ENCODE measurements at places on chromosomes 5 and 9.

DNA sequence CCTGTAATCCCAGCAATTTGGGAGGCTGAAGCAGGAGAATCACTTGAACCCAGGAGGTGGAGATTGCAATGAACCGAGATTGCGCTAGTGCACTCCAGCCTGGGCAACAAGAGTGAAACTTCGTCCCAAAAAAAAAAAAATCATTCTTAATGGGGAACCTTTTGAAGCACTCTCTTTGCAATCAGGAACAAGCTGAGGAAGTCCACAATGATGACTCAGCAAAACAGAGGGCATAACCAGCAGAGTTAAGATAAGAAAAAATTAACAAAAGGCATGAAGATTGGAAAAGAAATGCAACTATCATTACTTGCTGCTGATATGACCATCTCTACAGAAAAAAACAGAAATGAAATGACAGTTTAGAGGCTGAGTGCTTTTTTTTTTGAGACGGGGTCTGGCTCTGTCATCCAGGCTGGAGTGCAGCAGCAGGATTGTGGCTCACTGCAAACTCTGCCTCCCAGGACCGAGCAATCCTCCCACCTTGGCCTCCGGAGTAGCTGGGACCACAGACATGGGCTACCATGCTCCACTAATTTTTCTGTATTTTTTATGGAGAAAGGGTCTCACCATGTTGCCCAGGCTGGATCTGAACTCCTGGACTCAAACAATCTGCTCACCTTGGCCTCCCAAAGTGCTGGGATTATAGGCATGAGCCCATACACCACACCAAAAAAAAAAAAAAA is 88.0 kb downstream of the FNBP1 start:
- DNase-seq = peak; percentile 85

DNA sequence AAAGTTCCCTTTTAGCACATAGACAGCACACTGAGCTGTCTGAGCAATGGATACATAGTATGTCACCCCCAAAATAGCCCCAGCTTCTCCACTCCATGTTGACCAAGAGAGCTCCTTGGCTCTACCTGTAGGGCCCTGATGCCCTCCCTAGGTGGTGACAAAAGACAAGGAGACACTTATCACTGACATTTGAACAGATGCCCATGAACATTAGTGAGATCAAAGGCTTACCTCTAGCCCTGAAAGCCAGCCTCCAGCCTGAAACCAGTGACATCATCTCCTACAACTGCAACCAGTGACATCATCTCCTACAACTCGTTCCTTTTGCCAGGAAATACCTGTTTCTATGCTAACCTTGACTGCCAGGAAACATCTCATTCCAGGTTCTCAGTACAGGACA is 122.7 kb downstream of the FSTL4 start:
- no peak for DNase-seq

- DNase-seq = no peak
Measured at GRCh38 chr9:137023157-137023556, 4.9 kb downstream of the ABCA2 start.

GRCh38 chr9:34612788-34613390 is 992 bp upstream of the RPP25L start:
- DNase-seq = no peak

DNA sequence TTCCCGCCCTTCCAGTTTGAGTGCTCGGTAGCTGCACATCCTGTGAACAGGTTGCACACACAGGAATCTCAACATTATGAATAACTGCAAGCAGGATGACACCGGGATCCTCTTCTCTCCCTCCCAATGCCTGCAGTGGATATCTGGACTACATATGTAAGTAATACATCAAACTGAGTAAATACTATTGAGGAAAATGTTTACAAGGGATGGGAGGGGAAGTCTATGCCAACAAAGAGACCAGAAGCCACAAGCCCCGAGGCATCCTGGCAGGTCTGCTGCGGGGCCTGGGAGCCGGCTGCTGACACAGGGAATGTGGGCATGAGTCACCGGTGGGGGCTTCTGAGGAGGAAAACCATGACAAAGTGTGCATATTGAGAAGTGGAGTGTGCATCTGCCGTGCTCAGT is 8.6 kb upstream of the ANKRD33B start:
- no peak for DNase-seq

DNA sequence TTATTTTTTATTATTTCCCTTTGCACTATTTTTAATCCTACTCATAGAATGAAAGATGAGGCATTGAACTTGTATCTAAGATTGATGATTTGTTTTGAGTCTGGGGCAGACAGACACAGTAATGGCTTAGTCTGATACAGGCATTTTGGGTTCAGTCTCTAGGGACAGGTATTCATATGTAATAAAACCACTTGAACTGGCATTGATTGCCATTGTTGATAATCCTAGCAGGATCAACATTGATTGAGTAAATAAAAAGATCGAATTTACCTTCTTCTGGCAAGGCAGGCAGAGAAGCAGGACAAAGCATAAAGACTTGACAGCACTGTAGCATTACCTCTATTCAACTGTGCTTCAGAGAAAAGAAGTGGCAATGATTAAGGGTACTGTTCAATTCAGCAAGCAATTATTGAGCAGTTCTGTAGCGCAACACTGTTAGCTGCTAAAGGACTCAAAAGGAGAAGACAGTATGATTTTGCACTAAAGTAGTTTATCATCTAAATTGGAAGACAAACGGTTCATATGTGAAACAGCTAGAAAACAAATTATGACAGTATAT is 144.4 kb downstream of the COMMD10 start:
- no peak for DNase-seq

DNA sequence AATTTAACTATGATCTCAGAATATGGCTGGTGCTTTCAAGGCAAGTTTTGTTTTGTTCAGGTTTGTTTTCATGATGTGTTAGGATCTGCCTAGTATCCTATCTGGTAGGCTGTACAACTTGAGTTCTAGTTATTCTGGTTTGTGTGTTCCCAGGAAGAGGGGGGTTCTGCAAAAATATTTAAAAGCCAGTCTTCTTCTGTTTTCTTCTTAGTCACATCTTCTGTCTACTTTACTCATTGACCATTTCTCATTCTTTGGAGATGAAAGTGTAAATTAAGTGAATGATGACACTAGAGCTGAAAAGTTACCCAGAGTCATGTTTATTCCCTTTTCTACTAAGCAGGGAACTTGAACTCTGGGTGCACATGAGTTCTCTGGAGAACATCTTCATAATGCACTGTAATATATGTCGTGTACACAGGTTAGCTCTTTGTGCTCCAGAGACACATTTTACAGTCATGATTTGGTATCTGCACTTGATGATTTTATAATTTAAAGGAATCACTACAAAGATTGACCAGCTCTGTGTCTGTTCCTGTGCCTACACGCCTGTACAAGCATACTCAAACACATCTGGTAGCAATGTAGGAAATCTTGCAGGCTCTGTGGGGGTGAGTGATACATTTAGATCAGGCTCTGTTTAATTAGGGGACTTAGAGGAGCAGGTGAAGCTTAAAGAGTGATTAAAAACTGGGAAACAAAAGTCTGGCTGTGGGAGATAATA is 5.0 kb downstream of the SMAD5 start:
- no peak for DNase-seq

- DNase-seq = no peak
Measured at GRCh38 chr5:6535594-6535993, 86.9 kb downstream of the UBE2QL1 start.

GRCh38 chr9:111076519-111076918 is 38.2 kb upstream of the LPAR1 start:
- peak; percentile 19 for DNase-seq

Measured in hematopoietic multipotent progenitor cell (in vitro differentiated cells).